ENCODE measurements at places on chromosomes 11 and 22. TPM values are rescaled to one million over a fixed set of nuclear protein-coding genes. Genes with fewer than 3 reads are reported as not detected.
A peak's percentile ranks its signal among the peaks of the same experiment; 100 is the strongest.

ANKK1 gene
- polyA plus RNA-seq, result not detected

SLC6A5 gene
- polyA plus RNA-seq, result not detected

PDGFD gene
- polyA plus RNA-seq, result 6.2 TPM

OR51G2 gene
- not detected for polyA plus RNA-seq

OLFML1 gene
- polyA plus RNA-seq, result not detected

CRACR2B gene
- 10.7 TPM for polyA plus RNA-seq

MTMR3 gene
- 36.5 TPM for polyA plus RNA-seq

A4GALT gene
- polyA plus RNA-seq, result 8.7 TPM

OTOG gene
- polyA plus RNA-seq, result not detected

HORMAD2 gene
- not detected for polyA plus RNA-seq

- H3K4me3 ChIP-seq, result no peak overlapping the region
- DNase-seq, result peak; percentile 12
- no peaks in the 10 kb centered on the region for H3K27me3 ChIP-seq
- H3K4me1 ChIP-seq, result no peaks in the 10 kb centered on the region
- H3K27ac ChIP-seq, result no peak overlapping the region
Measured at GRCh38 chr11:43802509-43802908, 78.1 kb upstream of the ALKBH3 start.

DNA sequence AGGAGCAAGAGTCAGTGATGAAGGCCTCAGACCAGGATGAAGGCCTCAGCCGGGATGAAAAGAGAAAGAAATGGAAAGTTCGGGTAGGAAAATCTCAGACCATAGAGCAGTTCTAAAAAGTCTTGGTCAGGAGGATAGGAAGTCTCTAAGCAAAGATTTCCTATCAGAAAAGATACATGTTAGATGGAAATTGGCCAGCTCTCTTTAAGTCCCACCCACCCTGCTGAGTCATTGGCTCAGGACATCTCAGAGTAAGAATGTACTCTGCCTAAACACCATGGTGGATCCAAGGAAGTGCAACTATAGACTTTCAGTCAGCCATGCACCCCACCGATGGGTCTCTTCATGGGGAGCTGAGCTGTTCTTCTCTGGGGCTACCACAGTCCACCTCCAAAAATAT is 4.4 kb downstream of the OR8B3 start:
- no peak for DNase-seq
- H3K27me3 ChIP-seq, result no peaks in the 10 kb centered on the region
- H3K4me1 ChIP-seq, result no peaks in the 10 kb centered on the region
- no peak overlapping the region for H3K4me3 ChIP-seq
- H3K36me3 ChIP-seq, result no peaks in the 10 kb centered on the region
- H3K27ac ChIP-seq, result no peak overlapping the region

DNA sequence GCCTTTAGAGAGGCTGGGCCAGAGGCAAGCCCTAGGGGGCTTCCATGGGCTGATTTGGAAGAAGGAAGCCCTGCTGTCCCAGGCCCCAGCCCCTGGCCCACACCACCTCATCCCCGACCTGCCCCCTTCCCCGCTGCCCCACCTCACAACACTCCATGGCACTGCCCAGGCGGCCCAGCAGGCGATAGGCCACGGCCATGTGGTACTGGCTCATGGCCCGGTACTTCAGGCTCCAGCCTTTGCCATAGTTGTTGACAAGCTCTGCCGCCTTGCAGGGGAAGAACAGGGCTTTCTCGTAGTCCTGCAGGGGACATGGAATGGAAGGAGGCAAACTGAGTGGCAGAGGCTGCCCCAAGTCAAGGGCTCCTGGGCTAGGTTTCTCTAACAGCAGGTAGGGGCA is 6.4 kb downstream of the RAPSN start:
- no peaks in the 10 kb centered on the region for H3K4me1 ChIP-seq
- H3K36me3 ChIP-seq, result no peaks in the 10 kb centered on the region
- no peak overlapping the region for H3K27ac ChIP-seq
- no peak overlapping the region for H3K4me3 ChIP-seq

GRCh38 chr11:107606141-107606540 is 15.2 kb downstream of the ELMOD1 start:
- no peak overlapping the region for H3K4me3 ChIP-seq
- no peak for DNase-seq
- no peaks in the 10 kb centered on the region for H3K27me3 ChIP-seq
- H3K36me3 ChIP-seq, result no peaks in the 10 kb centered on the region
- no peak overlapping the region for H3K27ac ChIP-seq

DNA sequence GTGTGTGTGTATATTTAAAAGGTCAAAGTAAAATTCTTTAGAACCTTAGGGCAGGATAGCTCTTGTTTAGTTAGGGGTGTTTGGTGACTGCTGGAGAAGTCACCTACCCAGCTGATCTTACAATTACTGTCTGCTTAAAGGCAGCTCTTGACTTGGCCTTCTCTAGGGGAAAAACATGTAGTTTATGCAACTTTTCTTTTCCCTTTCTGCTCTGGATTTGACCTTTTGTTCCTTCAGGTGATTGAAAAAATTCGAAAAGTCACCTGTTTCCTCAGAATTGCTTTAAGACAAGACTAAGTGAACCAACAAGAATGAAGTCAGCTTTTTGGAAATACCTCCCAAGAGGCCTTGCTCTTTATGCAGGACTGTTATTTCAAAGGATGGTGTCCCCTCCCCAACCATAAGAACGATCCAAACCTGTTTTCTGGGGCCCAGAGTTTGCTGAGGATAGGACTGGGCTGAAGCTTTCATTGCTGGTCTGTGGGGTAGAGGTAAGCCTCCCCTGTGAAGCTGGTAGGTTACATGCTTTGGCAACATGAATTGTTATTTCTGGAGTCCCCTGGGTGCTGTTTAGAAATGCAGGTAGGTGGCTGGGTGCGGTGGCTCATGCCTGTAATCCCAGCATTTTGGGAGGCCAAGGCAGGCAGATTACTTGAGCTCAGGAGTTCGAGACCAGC is 111.2 kb downstream of the PTPRJ start:
- H3K27me3 ChIP-seq, result no peaks in the 10 kb centered on the region
- no peak overlapping the region for H3K27ac ChIP-seq
- no peaks in the 10 kb centered on the region for H3K36me3 ChIP-seq

GRCh38 chr11:42473106-42473505 is 838.7 kb upstream of the API5 start:
- H3K4me3 ChIP-seq, result no peak overlapping the region
- H3K4me1 ChIP-seq, result no peaks in the 10 kb centered on the region
- no peak for DNase-seq
- H3K36me3 ChIP-seq, result no peaks in the 10 kb centered on the region
- H3K27me3 ChIP-seq, result no peaks in the 10 kb centered on the region

DNA sequence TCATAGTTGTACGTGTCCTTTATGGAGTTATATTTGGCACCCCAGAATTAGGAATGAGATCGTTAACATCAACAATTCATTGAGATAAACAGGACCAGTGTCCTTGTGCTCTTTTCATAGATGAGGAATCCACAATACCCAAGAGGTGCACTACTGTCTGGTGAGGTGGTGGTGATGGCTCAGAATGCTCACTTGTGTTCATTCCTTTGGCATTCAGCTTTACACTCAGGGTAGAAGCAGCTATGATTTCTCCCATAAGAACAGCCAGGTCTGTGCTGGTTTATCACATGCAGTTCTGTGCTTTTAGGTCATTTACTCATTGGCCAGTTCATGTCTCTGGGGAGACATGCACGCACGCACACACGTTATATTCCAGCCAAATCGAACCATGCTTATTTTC is 167.2 kb downstream of the FAT3 start:
- DNase-seq, result no peak
- H3K27me3 ChIP-seq, result no peaks in the 10 kb centered on the region
- H3K4me1 ChIP-seq, result no peaks in the 10 kb centered on the region
- no peak overlapping the region for H3K4me3 ChIP-seq

GRCh38 chr11:35118906-35119305 is 20.1 kb upstream of the CD44 start:
- DNase-seq, result no peak
- no peaks in the 10 kb centered on the region for H3K36me3 ChIP-seq
- no peaks in the 10 kb centered on the region for H3K4me1 ChIP-seq
- H3K27me3 ChIP-seq, result peaks cover 13% of the 10 kb centered on the region
- H3K4me3 ChIP-seq, result no peak overlapping the region

- H3K36me3 ChIP-seq, result no peaks in the 10 kb centered on the region
- H3K27me3 ChIP-seq, result no peaks in the 10 kb centered on the region
- H3K4me1 ChIP-seq, result no peaks in the 10 kb centered on the region
- H3K27ac ChIP-seq, result no peak overlapping the region
Measured at GRCh38 chr11:25769287-25769686, 562.6 kb upstream of the ANO3 start.

GRCh38 chr11:35407041-35407440 is 12.3 kb downstream of the SLC1A2 start:
- no peak overlapping the region for H3K4me3 ChIP-seq
- H3K27me3 ChIP-seq, result peaks cover 25% of the 10 kb centered on the region
- no peak for DNase-seq

- H3K4me3 ChIP-seq, result no peak within 1 kb of the TSS
- no peaks in the 10 kb centered on the region for H3K4me1 ChIP-seq
- no peak for DNase-seq
Measured at GRCh38 chr11:36567694-36568093, at the start of gene RAG1. RAG1 (plus strand) TSS chr11:36568007; CDS start chr11:36573305, 5,298 bp downstream.

DNA sequence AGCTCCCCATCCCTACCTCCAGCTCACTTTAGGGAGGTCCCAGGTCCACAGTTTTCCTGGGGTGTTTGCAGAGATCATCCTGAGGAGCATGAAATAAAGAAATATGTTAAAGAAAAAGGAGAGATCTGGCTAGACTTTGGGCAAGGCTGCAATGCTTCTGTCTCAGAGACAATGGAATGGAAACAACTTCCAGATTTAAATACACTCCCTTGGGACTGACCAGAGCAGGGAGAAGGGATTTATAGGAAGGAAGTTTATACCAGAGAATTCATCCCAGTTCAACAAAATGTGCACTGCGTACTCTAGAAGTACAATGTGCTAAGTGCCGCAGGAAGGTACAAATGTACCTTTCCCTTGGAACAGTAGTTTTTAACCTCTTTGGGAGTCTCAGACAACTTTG is 40.4 kb downstream of the ETS1 start:
- H3K4me1 ChIP-seq, result peaks cover 12% of the 10 kb centered on the region

DNA sequence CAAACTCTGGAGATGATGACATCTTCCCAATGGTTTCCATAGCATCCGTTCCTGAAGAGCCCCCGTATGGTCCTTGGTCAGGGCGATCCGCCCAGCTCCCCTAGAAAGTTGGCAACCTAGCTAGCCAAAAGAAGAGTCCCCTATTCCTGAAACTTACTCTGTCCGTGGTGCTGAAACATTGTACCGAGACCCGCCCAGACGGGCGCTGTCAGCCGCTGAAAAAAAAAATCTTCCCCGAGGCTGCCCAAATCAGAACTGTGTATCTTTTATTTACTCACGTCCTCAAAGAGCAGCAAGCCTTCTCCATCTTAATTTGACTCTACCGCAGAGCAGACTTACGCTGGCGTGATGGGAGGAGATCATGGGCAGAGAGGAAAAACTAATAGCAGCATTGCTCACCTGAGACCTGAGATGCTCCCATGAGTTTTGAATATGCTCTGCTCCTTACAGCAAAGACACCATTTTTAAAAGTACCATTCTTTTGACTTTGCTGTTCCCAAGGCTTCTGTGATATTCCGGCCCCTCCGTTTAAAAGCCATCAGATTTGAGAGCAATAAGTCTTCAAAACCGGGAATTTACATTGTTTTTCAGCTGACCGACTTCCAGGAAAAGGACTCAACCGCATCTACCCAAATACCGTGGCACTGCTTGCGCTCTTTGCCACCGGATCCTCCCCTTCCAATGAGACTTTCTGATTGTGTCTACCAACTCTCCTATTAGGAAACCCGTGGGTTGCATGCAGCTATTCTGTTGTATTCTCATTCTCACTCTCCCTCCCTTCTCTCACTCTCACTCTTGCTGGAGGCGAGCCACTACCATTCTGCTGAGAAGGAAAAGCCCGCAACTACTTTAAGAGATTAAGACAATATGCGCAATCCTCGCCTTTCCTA is at the start of gene SLC17A6:
Gene SLC17A6 (plus strand): TSS at position 786 of the 890 bp plus-strand sequence. CDS start 153 bp downstream, outside the sequence.
- peaks cover 39% of the 10 kb centered on the region for H3K27me3 ChIP-seq
- no peak within 1 kb of the TSS for H3K4me3 ChIP-seq
- no peaks in the 10 kb centered on the region for H3K4me1 ChIP-seq
- H3K36me3 ChIP-seq, result no peaks in the 10 kb centered on the region
- H3K27ac ChIP-seq, result no peak within 1 kb of the TSS

- H3K36me3 ChIP-seq, result no peaks in the 10 kb centered on the region
- H3K27me3 ChIP-seq, result no peaks in the 10 kb centered on the region
- H3K4me1 ChIP-seq, result peaks cover 20% of the 10 kb centered on the region
- no peak overlapping the region for H3K27ac ChIP-seq
- no peak overlapping the region for H3K4me3 ChIP-seq
Measured at GRCh38 chr22:49926916-49927315, 8.5 kb downstream of the CRELD2 start.

GRCh38 chr11:76654298-76654851 is 16.2 kb downstream of the LRRC32 start:
- H3K27ac ChIP-seq, result no peak overlapping the region
- H3K4me1 ChIP-seq, result no peaks in the 10 kb centered on the region
- H3K27me3 ChIP-seq, result no peaks in the 10 kb centered on the region
- no peak for DNase-seq

GRCh38 chr22:47626428-47627390 is 864.3 kb downstream of the TBC1D22A start:
- H3K27ac ChIP-seq, result no peak overlapping the region
- H3K36me3 ChIP-seq, result no peaks in the 10 kb centered on the region
- H3K4me3 ChIP-seq, result no peak overlapping the region
- H3K4me1 ChIP-seq, result no peaks in the 10 kb centered on the region

- H3K4me1 ChIP-seq, result peaks cover 3% of the 10 kb centered on the region
- no peaks in the 10 kb centered on the region for H3K36me3 ChIP-seq
- DNase-seq, result no peak
- no peak overlapping the region for H3K27ac ChIP-seq
Measured at GRCh38 chr11:94586546-94586945, 19.4 kb downstream of the PIWIL4 start.

- no peak for DNase-seq
- H3K4me3 ChIP-seq, result no peak overlapping the region
- no peaks in the 10 kb centered on the region for H3K27me3 ChIP-seq
Measured at GRCh38 chr11:76980196-76980595, 54.0 kb upstream of the B3GNT6 start.

DNA sequence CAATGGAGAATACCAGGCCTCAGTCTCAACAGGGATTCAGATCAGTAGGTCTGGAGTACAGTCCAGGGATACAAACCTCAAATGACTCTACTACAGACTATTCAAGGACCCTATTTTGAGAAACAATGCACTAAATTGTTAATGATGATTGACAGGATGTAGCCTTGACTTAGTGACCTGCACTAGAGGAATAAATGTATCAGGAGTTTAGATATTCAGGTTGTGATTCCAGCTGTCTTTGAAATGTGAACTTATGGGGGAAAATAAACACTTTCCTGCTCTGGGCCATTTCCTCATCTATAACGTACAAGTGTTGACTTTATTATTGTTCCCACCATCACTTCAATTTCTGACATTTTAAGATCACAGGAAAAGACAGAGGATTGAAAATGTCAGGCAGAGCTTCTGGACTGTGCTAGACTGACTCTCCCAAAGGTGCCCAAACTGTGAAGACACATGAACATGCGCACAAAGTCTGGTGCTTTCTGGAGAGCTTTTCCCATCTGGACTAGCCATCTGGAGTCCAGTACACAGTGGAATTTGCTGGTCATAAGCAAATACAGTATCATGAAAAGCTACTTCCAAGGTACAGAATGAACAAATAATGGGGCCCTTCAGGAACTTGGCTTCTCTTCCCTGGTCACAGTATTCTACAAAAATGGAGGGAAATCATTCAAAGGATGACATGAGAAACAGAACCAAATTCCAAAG is 110.4 kb downstream of the USP35 start:
- peaks cover 6% of the 10 kb centered on the region for H3K4me1 ChIP-seq
- no peak overlapping the region for H3K4me3 ChIP-seq
- H3K36me3 ChIP-seq, result no peaks in the 10 kb centered on the region
- no peaks in the 10 kb centered on the region for H3K27me3 ChIP-seq
- no peak overlapping the region for H3K27ac ChIP-seq
- peak; percentile 78 for DNase-seq

Measured in endothelial cell of umbilical vein (primary cell).